Gastroesophageal sphincter (tissue), 4 donors: ENCODE measurements at places on chromosomes 1 and 21. TPM values are rescaled to one million over a fixed set of nuclear protein-coding genes. Genes with fewer than 3 reads are reported as not detected.

DNA sequence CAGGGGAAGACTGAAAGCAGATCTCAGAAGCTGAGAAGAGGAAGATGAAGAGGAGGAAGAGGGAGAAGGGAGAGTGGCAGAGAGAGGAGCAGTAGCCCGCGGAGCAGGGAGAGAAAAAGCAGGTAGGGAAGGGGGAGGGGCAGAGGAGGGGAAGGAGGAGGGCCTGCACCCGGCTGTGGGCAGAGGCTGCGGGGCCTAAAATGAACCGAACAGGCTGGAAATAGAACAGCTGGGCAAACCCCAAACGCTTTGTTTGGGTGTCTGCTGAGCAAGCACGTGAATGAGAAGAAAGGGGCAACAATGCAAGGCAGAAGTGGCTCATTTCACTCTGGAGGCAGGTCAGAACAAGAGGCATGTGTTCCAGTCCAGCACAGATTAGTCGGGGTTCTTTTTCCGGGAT is 33.5 kb downstream of the KCNC4 start:
- no peaks in the 10 kb centered on the region for H3K36me3 ChIP-seq
- H3K27ac ChIP-seq, result no peak overlapping the region
- peak; percentile 37 for ATAC-seq
- H3K4me3 ChIP-seq, result no peak overlapping the region

GRCh38 chr1:23478896-23479665 is 4.9 kb downstream of the ASAP3 start:
- no peak overlapping the region for H3K4me3 ChIP-seq
- H3K4me1 ChIP-seq, result peaks cover 25% of the 10 kb centered on the region
- H3K27me3 ChIP-seq, result no peaks in the 10 kb centered on the region
- no peaks in the 10 kb centered on the region for H3K36me3 ChIP-seq
- ATAC-seq, result peak; percentile 82
- peak overlapping the region; percentile 22 for H3K27ac ChIP-seq

GRCh38 chr1:55048453-55049270 is 9.3 kb downstream of the PCSK9 start:
- H3K4me3 ChIP-seq, result no peak overlapping the region
- H3K27ac ChIP-seq, result no peak overlapping the region
- no peaks in the 10 kb centered on the region for H3K4me1 ChIP-seq
- ATAC-seq, result no peak
- H3K36me3 ChIP-seq, result no peaks in the 10 kb centered on the region

DNA sequence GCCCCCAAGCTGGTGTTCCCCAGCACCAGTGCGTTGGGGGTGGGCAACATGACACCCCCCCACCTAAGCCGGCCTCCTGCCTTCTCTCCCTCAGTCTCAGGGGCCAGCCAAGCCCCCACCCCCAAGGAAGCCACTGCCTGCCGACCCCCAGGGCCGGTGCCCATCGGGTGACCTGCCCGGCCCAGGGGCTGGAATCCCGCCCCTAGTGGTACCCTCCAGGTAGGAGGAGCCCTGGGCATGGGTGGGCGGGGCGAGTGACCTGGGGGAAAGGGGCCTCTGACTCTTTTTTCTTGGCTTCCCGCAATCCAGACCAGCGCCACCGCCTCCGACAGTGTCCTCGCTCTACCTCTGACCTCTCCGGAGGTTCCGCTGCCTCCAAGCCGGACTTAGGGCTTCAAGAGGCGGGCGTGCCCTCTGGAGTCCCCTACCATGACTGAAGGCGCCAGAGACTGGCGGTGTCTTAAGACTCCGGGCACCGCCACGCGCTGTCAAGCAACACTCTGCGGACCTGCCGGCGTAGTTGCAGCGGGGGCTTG is 1.3 kb upstream of the EFNA4 start:
- H3K36me3 ChIP-seq, result peaks cover 51% of the 10 kb centered on the region
- peaks cover 47% of the 10 kb centered on the region for H3K4me1 ChIP-seq
- no peaks in the 10 kb centered on the region for H3K27me3 ChIP-seq
- peak overlapping the region; percentile 85 for H3K4me3 ChIP-seq
- no peak overlapping the region for H3K27ac ChIP-seq
- ATAC-seq, result no peak

GRCh38 chr21:32382108-32382644 is 10.6 kb downstream of the URB1 start:
- ATAC-seq, result peak; percentile 9
- peak overlapping the region; percentile 81 for H3K27ac ChIP-seq
- H3K4me1 ChIP-seq, result no peaks in the 10 kb centered on the region
- no peaks in the 10 kb centered on the region for H3K36me3 ChIP-seq
- no peak overlapping the region for H3K4me3 ChIP-seq

DNA sequence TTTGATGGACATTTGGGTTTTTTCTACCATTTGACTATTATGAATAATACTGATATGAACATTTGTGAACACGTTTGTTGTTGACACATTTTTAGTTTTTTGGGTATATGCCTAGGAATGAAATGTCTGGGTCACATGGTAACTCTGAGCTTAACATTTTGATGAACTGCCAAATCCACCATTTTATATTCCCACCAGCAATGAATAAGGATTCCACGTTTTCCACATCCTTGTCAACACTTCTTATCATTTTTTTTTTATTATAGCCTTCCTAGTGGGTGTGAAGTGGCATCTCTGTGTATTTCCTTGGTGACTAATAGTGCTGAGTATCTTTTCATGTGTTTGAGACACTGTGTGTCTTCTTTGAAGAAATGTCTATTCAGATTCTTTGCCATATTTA is 67.6 kb downstream of the RASAL2 start:
- no peak overlapping the region for H3K27ac ChIP-seq
- H3K4me3 ChIP-seq, result no peak overlapping the region
- ATAC-seq, result no peak
- H3K36me3 ChIP-seq, result no peaks in the 10 kb centered on the region

GRCh38 chr1:980137-980571 is 1.7 kb downstream of the PERM1 start:
- no peak for ATAC-seq
- peaks cover 7% of the 10 kb centered on the region for H3K4me1 ChIP-seq
- no peak overlapping the region for H3K4me3 ChIP-seq
- no peak overlapping the region for H3K27ac ChIP-seq

GRCh38 chr1:224182057-224182865 is 779 bp upstream of the DEGS1 start:
- no peaks in the 10 kb centered on the region for H3K36me3 ChIP-seq
- H3K4me1 ChIP-seq, result peaks cover 19% of the 10 kb centered on the region
- ATAC-seq, result no peak
- H3K4me3 ChIP-seq, result peak overlapping the region; percentile 100
- H3K27me3 ChIP-seq, result no peaks in the 10 kb centered on the region

DNA sequence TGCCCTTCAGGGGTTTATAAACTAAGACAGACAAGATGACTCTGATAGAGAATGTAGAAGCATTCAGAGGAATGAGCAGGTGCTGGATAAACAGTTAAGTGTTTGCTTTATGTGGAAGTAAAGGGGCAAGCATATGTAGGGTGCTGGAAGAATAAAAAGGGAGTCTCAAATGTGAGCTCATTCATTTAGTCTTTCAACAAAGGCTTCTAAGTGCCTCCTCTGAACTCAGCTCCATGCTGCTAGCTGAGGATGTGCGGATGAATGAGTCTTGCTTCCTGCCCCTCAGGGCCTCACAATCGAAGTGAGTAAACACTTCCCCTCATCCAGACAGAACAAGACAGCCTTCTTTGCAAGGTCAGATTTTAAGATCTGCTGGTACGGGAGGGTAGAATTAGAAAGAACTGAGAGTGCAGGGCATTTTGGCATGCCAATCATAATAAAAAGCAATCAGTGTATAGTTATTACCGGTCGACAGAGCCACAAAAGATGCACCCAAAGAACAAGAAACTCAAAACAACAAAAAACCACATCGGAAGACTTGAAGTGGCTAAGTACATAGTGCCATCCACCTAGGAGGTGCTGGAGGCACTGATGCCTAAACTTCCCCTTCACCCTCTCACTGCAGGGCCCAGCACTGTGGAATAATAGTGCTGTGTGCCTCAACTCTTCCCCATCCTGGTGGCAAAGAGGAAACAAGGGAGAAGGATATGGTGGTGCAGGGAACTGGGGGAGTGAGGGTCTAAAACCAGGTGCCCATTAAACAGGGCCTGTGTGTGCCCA is 69.8 kb downstream of the TNR start:
- ATAC-seq, result no peak
- no peak overlapping the region for H3K4me3 ChIP-seq
- H3K36me3 ChIP-seq, result no peaks in the 10 kb centered on the region
- no peaks in the 10 kb centered on the region for H3K4me1 ChIP-seq
- peaks cover 12% of the 10 kb centered on the region for H3K27me3 ChIP-seq

DNA sequence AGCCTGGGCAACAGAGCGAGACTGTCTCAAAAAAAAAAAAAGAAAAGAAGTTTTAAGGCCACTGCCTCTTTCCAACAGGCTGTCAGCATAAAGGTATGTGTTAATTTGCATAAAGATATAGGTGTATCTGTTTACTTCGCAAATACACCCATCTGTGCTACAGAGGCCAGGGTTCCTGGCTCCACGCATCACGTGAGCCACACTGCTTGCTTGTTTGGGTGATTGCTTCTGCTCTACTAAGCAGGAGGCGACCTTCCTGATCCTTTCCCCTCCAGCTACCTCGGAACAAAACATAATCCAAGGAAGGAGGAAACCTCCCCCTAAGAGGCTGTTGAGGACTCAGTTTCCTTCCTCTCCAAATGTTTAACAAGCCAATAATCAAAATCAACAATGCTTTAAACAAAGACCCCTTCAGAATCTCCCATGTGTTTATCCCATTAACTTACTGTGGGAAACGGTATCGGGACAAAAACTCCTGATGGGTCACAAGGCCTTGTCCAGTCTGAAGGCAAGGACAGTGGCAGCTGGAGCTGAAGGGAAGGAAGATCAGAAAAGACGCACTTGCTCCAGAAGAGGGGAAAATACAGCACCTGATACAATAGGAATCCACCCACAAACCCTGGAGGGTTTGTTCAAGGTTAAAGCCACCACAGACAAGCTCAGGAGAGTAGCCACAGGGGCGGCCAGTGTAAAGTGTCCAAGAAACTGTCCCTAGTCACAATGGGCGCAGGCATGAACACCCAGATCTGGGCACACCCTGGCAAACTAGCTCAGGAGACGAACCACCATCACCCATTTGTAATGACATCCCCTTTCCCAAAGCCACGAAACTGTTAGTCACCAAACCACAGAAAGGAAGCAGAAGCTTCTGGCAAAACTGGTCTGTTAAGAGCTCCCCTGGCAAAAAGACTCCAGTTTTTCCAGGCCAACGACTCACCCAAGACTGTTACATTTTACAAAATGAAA is 17.2 kb downstream of the CTNNBIP1 start:
- no peaks in the 10 kb centered on the region for H3K36me3 ChIP-seq
- no peaks in the 10 kb centered on the region for H3K27me3 ChIP-seq
- H3K4me1 ChIP-seq, result peaks cover 2% of the 10 kb centered on the region
- ATAC-seq, result no peak
- H3K27ac ChIP-seq, result peak overlapping the region; percentile 54
- H3K4me3 ChIP-seq, result no peak overlapping the region

GRCh38 chr1:204176049-204176448 is 9.9 kb upstream of the REN start:
- no peak overlapping the region for H3K4me3 ChIP-seq
- no peaks in the 10 kb centered on the region for H3K4me1 ChIP-seq
- H3K27ac ChIP-seq, result no peak overlapping the region
- H3K27me3 ChIP-seq, result peaks cover 59% of the 10 kb centered on the region

GRCh38 chr1:88035578-88035977 is 648.5 kb upstream of the PKN2 start:
- H3K4me3 ChIP-seq, result no peak overlapping the region
- no peaks in the 10 kb centered on the region for H3K27me3 ChIP-seq
- no peak overlapping the region for H3K27ac ChIP-seq
- no peak for ATAC-seq

GRCh38 chr1:212922016-212922415 is 28.3 kb upstream of the VASH2 start:
- no peaks in the 10 kb centered on the region for H3K27me3 ChIP-seq
- H3K27ac ChIP-seq, result no peak overlapping the region
- H3K4me3 ChIP-seq, result no peak overlapping the region
- ATAC-seq, result no peak

DNA sequence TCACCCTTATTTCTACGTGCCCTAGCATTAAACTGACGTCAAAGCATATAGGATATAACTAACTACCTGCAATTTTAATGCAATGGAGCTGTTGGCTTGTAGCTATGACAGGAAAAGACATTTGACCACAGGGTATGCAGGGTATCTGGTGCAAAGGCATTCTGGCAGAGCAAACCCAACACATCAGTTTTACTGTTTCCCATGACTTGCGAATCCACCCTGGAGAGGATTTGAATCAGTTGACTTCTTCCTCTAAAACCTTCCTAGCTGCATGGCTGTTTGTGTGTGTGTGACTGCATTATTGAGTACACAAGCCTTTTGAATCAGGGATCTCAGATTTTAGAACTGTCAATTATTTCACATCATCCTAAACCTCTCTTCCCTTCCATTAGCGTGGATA is 41.7 kb upstream of the SYT14 start:
- H3K4me1 ChIP-seq, result no peaks in the 10 kb centered on the region
- no peak overlapping the region for H3K27ac ChIP-seq
- H3K4me3 ChIP-seq, result no peak overlapping the region
- no peaks in the 10 kb centered on the region for H3K36me3 ChIP-seq

DNA sequence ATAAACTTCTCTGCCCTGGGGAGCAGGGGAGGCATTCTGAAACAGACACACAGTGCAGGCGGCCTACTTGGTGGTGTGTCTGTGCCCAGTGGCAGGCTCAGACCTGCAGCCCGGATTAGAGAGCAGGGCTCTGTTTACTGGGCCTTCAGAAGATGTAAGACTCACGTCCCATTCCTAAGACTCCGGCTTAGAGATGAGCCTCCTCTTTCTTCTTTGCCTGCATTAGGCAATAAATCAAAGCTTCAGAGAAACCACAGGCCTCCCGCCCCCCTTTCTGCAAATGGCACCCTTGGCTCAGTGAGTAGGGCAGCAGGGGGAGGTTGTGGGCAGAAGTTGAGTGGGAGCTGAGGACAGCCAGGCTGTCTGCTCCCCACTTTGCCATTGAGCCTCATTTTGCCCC is 35.8 kb downstream of the LGR6 start:
- no peak overlapping the region for H3K4me3 ChIP-seq
- no peak for ATAC-seq
- H3K27me3 ChIP-seq, result peaks cover 11% of the 10 kb centered on the region
- H3K4me1 ChIP-seq, result no peaks in the 10 kb centered on the region

- no peak overlapping the region for H3K4me3 ChIP-seq
- H3K27ac ChIP-seq, result no peak overlapping the region
- no peaks in the 10 kb centered on the region for H3K27me3 ChIP-seq
- no peak for ATAC-seq
Observed at GRCh38 chr21:15604413-15604812, 125.4 kb upstream of the USP25 start.

DNA sequence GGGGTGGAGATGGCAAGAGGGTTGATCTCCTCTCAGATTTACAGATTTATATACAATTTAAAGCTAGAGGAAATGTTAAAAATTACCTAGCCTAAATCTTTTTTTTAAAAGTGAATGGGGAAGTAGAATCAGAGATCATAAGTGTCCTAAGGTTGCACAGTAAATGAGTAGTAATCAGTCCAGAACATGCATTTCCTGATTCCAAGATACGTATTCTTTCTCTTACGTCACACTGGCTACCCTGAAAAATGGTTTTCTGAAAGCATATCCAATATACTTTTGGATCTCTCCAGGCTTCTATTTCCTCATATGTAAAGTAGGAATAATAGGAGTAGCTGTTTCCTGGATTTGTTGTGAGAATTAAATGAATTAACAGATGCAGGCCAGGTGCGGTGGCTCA is 11.7 kb downstream of the GADD45A start:
- ATAC-seq, result no peak
- H3K4me3 ChIP-seq, result no peak overlapping the region
- H3K27ac ChIP-seq, result no peak overlapping the region
- H3K36me3 ChIP-seq, result no peaks in the 10 kb centered on the region
- no peaks in the 10 kb centered on the region for H3K27me3 ChIP-seq

SAMD11 gene
- 21.2 TPM for total RNA-seq

USH2A gene
- not detected for total RNA-seq

BROX gene
- 53.7 TPM for total RNA-seq

IVL gene
- 13.7 TPM for total RNA-seq

RO60 gene
- 151 TPM for total RNA-seq

FCRL6 gene
- 0.62 TPM for total RNA-seq

DNAJC28 gene
- 1.9 TPM for total RNA-seq

AUNIP gene
- 1.1 TPM for total RNA-seq

IL19 gene
- total RNA-seq, result not detected

BTBD8 gene
- total RNA-seq, result 6.7 TPM
